Choroid plexus epithelial cell (primary cell): ENCODE measurements at places on chromosomes 7 and 10.

DNA sequence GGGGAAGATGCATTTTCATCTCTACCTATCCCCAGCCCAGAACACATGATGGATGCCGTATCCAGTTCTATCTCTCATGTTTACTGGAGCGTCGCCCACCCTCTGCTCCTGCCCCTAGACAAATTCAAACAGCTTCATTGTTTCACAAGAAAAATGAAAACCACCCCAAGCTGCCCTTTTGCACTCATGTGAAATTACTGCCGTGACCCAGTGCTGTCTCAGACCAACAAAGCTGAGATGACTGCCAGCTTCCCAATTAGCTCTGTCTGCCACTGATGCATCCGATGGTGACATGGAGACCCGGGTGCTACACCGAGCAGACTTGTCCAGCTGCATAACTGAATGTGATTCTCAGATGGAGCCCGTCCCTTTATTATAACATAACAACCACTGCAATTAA, 67.7 kb downstream of the FOXI2 start:
- no peak for DNase-seq

DNA sequence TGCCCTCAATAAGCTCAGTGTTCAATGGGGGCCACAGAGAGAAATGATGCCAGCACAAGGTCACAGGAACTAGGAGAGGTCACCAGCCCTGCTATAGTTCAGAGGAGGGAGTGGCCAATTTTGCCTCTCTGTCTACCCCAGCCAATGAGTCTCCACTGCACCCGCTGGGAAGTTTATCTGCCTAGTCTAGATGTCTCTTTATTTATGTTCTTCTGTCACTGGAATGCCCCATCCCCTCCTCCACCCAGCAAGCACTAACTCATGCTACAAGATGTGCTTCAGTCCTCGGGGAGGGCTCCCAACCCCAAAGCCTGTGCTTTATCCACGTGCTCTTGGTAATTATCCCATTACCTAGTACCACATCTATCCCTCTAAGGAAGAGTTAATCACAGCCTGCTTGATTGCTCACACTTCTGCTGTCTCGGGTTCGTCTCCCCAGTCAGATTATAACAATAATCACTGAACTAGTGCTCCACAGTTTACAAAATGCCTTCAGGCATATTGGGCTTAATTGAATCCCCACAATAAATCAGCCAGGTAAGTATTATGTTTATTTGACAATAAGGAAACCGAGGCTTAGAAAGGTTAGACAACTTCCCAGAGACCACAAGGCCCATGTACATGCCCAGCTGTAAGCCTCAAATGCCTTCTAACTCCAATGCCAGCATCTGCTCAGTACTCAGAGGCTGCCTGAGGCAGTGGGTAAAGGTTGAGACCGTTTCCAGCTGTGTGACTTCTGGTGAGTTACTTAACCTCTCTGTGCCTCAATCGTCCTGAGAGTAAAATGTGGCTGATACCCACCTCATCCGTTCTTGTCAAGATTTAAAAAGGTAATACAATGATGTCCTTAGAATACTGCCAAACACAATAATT, 3.9 kb downstream of the HIP1 start:
- DNase-seq, result peak; percentile 92

DNA sequence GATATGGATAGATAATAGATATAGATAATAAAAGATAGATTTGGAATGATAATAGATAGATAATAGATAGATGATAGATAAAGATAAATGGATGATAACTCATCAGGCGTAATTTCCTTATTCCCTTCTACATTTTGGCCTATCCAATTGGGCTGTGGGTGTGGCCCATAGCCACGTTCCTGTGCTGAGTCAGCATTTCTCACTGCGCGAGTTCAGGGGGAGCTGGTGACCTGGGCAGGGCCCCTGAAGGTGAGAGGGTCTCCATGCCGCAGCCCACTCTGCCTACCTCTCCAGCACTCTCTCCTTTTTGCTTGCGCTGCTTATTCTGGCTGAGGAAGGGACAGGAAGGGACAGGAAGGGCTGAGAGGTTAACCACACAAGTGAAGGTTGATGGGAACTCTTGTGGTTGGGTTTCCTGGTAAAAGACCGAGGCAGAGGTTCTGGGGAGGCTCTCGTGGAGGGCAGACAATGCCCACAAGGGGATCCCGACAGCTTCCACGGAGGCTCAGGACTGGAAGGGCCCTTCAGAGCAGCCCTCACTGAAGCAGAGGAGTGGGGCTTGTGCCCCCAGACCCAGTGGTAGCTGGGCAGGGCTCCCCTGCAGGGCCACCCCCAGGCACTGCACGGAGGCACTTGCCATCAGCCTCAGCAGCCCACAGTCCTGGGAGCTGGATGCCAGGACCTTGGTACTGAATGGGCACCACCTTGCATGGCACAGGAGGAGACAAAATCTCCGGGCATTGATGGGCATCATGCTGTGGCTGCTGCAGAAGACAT, 247.3 kb upstream of the PITRM1 start:
- no peak for DNase-seq

DNA sequence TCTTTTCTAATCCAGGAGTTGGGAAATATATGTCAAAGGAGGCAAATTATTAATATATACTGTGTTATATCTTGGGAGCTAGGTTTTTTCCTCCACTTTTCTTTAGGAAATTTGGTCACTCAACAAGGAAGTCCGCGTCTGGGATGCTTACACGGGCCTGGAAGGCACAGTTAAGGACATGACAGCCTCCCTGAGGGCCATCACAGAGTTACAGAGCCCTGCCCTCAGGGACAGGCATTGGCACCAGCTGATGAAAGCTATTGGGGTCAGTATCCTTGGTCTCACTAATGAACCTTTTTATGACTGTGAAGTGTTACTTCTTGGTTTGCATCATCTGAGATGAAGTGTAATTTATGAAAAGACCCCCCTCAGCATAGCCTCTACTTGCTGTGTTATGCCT, 74.7 kb downstream of the DNAH11 start:
- DNase-seq, result no peak

DNA sequence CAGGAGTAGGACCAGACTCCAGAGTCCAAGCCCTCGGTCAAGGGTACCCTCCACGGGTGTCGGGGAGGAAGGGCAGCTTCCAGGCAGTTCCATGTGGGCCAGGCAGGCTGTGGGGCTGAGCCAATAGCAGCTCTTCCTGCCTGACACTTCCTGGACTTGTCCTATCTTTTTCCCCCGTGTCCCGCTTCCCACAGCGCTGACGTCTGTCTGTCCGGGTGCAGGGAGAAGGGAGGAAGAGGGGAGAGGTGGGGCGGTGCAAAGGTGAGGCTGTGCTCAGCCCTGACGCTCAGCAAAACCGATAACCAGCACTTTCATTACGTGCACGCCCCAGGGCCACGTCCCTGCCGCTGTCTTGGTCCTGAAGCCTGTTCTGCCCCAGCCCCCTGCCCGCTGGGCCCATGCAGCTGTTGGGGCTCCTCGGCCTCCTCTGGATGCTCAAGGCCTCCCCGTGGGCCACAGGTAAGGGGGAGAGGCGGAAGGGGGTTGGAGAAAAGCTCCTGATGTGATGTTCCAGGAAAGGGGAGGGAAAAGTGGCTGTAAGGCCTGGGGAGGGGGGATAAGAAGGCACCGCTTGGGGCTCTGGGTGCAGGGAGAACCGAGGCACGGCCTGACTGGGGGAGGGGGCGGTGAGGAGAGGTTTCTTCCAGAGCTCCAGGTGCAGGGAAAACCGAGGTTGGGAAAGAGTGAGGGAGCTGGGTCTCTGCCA, at the start of gene MUC3A:
Gene MUC3A, plus strand, starts transcription at position 308 of the 706 bp plus-strand sequence. Its CDS starts 91 bp downstream, at position 399.
- DNase-seq, result no peak

GRCh38 chr7:85620936-85621685, 434.3 kb upstream of the SEMA3D start:
- peak; percentile 17 for DNase-seq

DNA sequence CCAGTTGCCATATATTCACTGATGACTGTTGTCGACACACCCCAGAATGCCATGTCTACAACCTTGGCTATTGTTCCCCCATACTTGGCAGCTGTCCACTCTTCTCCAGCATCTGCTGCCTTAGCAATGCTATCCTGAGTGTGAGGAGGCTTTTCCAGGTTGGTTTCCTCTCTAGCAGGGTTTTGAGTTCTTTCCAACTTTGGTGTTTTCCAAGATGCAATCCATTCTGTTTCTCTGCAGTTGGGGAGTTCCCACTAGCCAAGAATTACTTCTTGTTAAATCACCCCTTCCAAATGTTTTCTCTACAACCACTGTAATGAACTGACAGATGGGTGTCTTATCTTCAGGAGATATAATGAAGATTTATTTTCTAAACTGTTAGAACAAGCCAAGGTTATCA, 617.4 kb downstream of the CCSER2 start:
- DNase-seq, result no peak

GRCh38 chr10:7789390-7789789, 1.4 kb downstream of the ATP5F1C start:
- DNase-seq, result peak; percentile 32

DNA sequence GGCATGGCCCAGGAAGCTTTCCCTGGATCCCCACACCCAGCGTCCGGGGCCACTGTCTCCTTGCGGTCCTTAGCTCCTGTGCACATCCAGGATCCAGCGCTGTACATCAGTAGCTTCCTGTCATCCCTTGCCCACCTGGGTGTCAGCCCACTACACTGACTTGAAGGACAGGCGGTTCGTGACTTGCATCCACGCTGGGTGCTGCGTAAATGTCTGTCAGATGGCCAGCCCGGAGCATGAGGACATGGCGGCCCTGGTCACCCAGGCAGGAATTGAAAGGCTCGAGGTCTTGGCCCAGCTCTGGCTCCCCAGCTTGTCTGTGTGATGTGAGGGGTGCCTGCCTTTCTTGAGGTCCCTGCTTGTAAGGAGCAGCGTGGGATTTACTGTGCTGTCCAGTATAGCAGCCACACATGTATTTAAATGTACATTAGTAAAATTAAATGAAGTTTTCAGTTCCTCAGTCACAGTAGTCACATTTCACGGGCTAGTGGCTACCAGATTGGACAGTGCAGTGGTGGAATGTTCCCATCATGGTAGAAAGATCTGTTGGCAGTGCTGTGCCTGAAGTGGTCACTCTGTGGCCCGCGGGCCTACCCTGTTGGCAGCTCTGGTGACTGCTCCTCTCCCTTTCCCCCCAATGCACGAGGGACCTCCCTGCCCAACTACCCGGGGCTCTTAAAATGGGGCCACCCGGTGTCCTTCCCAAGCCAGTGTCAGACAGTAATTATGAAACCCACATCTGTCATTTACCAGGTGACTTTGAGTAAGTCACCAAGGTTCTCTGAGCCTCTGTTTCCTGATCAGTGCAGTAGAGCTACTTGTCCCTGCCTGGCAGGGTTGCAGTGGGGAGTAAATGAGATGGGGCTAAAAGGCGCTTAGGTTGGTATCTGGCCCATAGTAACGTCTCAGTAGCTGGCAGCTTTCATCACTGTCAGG, 97.8 kb upstream of the PPIF start:
- no peak for DNase-seq

GRCh38 chr7:150446288-150446938, 4.0 kb upstream of the GIMAP8 start:
- DNase-seq, result no peak

GRCh38 chr7:75638594-75639070, 100.1 kb downstream of the HIP1 start:
- DNase-seq, result no peak

DNA sequence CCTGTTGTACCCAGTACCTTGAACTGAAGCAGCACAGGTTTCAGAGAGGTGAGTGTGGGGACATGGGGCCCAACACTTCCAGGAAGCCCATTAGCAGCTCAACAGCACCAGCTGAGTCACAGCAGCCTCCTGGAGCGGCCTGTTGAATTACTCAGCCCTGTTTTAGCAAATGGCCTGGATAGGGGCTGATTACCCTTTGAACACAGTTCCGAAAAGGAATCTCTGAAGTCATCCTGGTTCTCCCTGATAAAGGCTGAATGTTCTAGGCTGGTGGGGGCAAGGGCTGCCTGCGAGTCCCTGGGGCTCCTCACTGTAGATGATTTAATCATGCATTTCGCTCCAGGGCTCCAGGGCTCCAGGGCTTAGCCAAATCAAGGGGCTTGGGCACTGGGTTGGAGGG, 287.5 kb downstream of the GRID1 start:
- DNase-seq, result no peak

GRCh38 chr7:19051767-19052375, 65.6 kb downstream of the TWIST1 start:
- DNase-seq, result peak; percentile 63

- DNase-seq, result no peak
Observed at GRCh38 chr10:76113952-76114351, 682.5 kb downstream of the LRMDA start.

GRCh38 chr7:67955061-67955460, 958.4 kb downstream of the TYW1 start:
- no peak for DNase-seq

DNA sequence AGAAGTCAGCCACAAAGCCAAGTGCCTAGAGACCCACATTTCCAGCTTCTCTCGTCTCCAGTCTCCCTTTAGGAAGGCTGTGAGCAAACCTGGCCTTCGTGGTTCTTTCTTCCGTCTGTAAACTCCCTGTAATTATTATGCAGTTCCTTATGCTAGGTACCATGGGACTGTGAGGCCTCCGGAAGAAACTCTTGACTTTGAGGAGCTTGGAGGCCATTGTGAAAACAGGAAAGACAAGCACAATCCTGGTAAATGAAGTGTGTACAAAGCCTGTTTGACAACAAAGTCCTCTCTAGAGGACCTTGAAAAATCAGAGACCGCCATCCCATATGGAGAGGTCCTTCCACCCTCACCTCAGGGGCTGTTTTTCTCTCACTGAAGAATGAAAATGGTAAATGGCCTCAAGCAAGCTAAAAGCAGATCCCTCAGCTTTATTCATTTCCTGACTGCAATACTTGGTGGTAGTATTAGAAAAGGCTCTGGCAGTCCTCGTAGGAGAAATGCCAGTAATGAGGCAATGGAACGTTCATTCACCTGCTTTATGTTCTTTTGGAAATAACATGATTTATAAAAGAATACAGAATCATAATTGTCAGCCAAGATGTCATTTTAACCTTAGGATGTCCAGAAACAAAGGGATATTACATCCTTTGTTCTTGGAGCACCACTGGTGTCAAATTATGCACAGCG, 926.4 kb downstream of the LRMDA start:
- no peak for DNase-seq

DNA sequence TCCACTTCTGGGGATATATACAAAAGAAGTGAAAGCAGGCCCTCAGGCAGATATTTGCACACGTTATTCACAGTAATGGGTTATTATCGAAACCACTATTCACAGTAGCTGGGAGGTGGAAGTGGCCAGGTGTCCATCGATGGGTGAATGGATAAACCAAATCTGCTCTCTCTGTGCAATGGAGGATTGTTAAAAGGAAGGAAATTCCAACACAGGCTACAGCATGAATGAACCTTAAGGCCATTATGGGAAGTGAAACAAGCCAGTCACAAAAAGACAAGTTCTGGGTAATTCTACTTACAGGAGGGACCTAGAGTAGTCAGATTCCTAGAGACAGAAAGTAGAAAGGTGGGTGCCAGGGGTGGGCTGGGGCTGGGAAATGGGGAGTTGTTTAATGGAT, 48.5 kb upstream of the BHLHA15 start:
- DNase-seq, result no peak
